ENCODE measurements at places on chromosomes 5 and 9. TPM values are rescaled to one million over a fixed set of nuclear protein-coding genes. Genes with fewer than 3 reads are reported as not detected.
A peak's percentile ranks its signal among the peaks of the same experiment; 100 is the strongest.

DNA sequence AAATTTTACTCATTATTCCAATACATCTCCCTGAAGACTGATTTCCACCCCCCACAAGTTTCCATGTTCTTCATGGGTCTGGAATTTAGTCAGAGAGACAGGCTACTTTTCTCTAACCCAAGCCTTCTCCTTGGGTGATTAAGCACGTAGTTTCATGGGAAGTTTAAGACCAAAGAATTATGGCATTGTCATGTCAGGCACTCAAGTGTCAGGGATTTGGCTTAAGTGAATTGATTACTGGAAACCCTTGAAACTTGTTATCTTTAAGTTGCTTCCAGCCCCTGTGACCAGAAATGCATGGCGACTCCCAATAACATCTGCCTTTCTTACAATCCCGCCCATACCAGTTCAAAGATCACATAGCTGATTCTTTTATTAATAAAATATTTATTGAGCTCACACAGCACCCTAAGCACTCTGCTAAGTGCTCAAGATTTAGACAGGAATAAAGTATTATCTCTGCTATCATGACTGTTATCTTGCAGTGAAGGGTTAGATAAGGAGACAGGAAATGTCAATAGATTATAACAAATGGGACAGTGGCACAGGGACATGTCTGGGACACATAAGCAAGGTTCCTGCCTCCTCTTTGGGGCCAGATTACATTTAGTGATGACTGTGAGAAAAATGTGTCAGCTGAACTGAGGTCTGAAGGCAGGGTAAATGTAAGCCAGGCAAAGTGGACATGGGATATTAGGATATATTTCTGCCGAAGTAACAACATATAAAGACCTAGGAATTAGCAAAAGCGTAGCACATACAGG, 241.2 kb upstream of the TNC start:
- H3K4me1 ChIP-seq, result no peaks in the 10 kb centered on the region
- no peaks in the 10 kb centered on the region for H3K36me3 ChIP-seq
- DNase-seq, result no peak
- no peak overlapping the region for H3K27ac ChIP-seq

Gene ADAMTS6
- 2.5 TPM for total RNA-seq

DNA sequence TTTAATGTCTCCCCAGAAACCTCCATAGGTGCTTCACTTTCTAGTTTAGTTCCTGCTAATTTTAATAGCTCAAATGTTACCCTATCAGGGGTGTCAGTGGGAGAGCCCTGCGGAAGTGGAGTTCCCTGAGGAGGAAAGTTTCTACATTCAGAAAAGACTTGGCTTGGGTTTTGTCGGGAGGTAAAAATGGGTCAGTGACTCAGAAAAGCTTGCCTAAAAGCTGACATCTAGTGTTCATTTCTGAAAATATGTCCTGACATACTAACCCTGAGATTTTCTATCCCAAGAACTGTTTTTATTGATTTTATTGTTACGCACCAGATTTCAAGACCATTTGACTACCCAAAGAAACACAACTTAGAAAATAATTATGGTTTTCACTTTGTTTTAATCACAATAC, 40.9 kb upstream of the GLDC start:
- H3K36me3 ChIP-seq, result no peaks in the 10 kb centered on the region
- no peaks in the 10 kb centered on the region for H3K4me1 ChIP-seq
- no peak overlapping the region for H3K27ac ChIP-seq
- H3K4me3 ChIP-seq, result no peak overlapping the region

DNA sequence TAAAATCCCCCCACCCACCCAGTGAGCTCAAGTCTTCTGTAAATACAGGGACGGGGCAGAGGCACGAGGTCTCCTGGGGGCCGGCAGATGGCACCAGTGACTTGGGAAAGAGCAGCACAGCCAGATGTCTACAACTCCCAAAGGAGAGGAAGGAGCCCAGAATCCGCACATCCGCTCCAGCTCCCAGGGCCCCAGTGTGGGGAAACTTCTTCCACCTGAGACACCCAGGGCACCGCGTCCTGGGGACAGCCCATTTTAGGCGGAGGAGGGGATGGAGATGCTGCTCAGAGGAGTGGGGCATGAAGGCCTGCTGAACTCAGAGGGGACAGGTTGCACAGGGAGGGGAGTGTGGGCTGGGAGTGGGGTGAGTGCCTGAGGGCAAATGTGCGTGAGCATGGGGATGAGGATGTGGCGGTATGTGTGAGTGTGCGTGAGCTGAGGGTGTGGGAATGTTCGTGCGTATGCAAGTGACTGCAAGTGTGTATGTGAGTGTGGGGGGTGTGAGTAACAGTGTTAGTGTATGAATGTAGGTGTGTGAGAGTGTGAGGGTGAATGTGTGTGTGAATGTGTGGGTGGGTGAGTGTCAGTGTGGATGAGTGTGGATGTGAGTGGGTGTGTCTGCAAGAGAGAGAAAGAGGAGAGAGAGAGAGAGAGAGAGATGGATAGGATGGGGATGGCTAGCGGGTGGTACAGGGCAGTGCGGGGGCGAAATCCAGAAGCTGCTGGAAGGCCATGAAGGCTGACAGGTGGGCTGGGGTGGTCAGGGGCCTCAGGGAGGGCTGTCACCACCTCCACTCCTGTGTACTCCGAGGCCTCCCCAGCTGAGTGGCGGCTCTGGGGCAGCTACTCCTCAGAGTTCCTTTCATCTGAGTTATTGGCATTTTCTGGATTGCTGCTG, 63.5 kb downstream of the DUSP1 start:
- no peak overlapping the region for H3K4me3 ChIP-seq
- DNase-seq, result peak; percentile 53
- H3K36me3 ChIP-seq, result no peaks in the 10 kb centered on the region
- H3K4me1 ChIP-seq, result no peaks in the 10 kb centered on the region
- no peak overlapping the region for H3K27ac ChIP-seq
- no peaks in the 10 kb centered on the region for H3K27me3 ChIP-seq

Gene MARCHF3
- 20.0 TPM for total RNA-seq

DNA sequence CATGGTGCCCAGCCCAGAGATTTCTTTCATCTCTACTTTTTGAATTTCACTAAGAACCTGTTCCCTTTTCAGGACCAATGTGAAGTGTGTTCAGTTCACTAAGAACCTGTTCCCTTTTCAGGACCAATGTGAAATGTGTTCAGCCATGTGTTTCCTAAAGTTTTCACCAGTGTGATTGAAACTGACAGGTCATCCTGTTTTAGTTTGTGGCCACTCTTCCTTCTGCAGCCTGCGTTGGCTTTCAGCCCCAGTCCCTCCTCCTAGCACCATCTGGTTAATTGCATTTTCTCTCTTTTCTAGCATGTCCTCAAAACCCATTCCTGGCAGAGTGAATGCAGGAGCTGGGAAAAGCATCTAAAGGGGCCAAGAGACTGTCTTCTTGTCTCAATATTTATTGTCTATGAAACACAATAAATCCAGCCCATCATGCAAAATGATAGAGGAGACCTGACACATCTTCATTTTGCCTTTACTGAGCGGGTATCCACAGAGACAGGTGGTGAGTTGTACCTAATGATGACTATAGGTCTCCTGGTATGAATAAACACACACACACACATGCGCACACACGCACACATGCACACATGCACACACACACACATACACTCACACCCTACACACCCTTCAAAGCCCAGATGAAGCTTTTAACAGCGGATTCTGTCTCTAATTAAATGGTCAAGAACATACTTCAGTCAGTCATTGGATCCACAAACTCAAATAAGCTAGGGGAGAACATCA, 6.1 kb upstream of the PANK3 start:
- H3K4me3 ChIP-seq, result no peak overlapping the region
- no peaks in the 10 kb centered on the region for H3K36me3 ChIP-seq
- no peaks in the 10 kb centered on the region for H3K4me1 ChIP-seq
- no peak overlapping the region for H3K27ac ChIP-seq

DNA sequence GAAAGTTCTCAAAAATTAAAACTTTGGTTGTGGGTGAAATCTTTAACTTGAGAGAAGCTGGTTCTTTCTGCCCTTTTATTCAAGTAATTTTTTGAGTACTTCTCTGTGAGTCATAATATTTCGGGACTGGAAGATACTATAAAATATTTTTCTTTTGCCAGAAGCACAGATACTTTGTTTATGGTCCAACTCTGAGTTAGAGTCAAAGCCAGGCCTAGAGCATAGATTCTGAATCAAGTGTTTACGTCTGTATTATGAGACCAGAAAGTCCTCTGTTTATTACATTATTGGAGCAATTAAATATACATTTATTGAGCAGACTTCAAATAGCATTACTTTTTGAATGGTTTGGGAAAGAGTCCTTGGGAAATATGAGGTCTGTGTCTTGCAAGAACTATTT, 187.9 kb downstream of the FER start:
- H3K4me1 ChIP-seq, result no peaks in the 10 kb centered on the region
- no peaks in the 10 kb centered on the region for H3K27me3 ChIP-seq
- no peaks in the 10 kb centered on the region for H3K36me3 ChIP-seq
- H3K27ac ChIP-seq, result no peak overlapping the region

Gene PCDHGB5
- total RNA-seq, result 2.3 TPM

DNA sequence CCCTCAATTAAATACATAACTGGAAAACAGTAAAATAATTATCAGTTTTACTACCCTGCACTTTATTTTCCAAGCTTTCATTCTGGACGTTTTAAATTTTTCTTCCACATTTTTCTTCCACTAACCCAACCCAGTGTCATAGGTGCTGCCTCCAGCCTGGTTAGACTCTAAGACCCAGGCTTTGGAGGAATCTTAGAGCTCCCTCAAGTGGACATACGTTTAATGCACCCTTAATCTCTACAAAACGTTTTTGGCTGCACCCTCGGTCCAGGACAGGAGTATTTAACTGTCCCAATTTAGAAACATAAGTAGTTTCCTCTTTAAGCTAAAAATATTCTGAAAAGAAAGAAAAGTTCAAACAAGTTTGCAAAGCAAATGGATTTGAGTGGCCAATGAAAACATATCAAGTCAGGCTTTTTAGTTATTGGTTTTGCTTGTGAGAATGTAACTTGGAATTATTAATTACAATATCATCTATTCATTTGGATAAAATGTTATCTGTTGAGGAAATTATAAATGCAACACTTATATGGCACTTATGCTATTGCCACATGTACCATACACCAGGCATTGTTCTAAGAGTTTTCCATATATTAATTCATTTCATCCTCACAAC, 38.9 kb downstream of the CDH6 start:
- no peaks in the 10 kb centered on the region for H3K27me3 ChIP-seq
- no peak overlapping the region for H3K27ac ChIP-seq
- no peaks in the 10 kb centered on the region for H3K4me1 ChIP-seq
- DNase-seq, result no peak
- no peak overlapping the region for H3K4me3 ChIP-seq
- H3K36me3 ChIP-seq, result no peaks in the 10 kb centered on the region

Gene HACD4
- total RNA-seq, result 8.3 TPM
